Prostate gland (tissue), 2 donors: ENCODE measurements at places on chromosomes 6 and 20. TPM values are rescaled to one million over a fixed set of nuclear protein-coding genes. Genes with fewer than 3 reads are reported as not detected.

Gene HLA-DOB
- 0.41 TPM for total RNA-seq

Gene PRL
- total RNA-seq = not detected

Gene UQCC2
- total RNA-seq = 25.7 TPM

DNA sequence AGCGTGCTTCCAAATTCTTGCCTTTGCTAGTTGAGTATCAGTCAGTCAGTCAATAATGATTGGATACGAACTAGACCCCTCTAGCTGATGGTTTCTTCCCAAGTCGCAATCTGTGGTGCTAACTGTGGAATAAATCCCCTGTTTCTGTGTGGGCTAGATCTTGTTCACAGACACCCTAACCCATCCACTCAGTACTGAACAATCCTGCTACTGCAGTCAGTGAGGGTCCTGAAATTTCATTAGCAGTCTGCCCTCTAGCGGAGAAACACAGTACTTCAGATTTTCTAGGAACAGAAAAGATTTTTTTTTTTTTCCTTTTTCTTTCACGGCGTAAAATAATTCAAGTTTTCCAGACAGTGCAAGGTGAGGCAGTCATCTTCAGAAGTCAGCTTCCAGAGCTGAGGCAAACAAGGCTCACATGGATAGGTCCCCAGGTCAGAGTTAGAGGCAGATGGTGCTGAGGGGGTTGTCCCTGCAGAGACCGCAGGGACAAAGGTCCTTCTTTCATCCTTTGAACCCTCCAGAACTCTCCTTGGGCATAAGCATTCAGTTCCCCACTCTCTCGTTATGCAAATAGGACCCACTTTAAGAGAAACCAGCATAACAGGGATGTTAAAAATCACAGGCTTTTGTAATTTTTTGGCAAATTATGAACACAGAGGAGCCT lies 119.6 kb downstream of the SCML4 start:
- DNase-seq = no peak

- DNase-seq = no peak
Measured at GRCh38 chr6:134511984-134512683, 194.2 kb upstream of the SGK1 start.

- no peak for DNase-seq
Measured at GRCh38 chr6:97040355-97040860, 115.9 kb downstream of the KLHL32 start.

Gene UNC93A
- total RNA-seq = 0.55 TPM

- DNase-seq = no peak
Measured at GRCh38 chr6:43977404-43978111, 149.7 kb downstream of the MRPL14 start.

GRCh38 chr6:99241905-99242534 lies 107.5 kb downstream of the FAXC start:
- DNase-seq = peak; percentile 15

DNA sequence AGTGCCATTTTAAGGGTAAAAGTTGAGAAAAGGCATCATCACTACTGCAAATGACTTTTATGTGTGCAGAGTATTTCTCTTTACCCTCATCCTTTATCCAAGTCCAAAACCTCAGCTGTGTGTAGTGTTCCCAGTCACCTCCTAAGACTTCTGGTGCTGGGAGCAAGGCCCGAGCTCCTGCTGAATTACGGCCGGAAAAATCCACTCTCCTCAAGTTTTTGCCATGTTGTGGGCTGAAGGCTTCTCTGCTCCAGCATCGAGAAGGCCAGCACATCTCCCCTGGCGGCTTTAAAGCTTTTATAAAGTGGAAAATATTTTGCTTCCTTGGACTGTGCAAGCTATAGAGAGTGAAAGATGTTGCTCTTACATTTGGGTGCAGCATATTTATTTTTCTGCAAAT lies 153.2 kb upstream of the THBS2 start:
- DNase-seq = no peak

GRCh38 chr20:40797425-40797824 lies 108.4 kb upstream of the MAFB start:
- DNase-seq = no peak

DNA sequence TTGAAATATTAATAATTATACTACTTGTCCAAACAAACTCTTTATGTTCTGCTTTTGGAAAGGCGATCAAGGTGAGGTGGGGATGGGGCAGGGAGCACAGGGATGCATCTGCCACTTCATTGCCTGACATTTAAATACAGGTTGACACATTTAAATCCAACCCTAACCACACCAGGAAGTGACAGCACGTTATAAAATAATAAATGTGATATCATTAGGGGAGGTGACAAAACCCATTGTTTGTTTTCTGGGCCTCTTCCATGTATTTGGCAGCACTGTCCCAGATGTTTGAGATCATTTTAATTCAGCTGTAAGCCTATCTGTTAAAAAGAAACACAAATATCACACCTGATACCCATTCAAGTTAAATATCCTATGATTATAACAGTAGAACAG lies 342.4 kb upstream of the ARID1B start:
- no peak for DNase-seq

Gene CYP39A1
- total RNA-seq = 31.2 TPM
